ENCODE measurements at places on chromosomes 5 and 9.

GRCh38 chr5:746258-746761 lies 38.2 kb downstream of the ZDHHC11B start:
- no peak for DNase-seq

DNA sequence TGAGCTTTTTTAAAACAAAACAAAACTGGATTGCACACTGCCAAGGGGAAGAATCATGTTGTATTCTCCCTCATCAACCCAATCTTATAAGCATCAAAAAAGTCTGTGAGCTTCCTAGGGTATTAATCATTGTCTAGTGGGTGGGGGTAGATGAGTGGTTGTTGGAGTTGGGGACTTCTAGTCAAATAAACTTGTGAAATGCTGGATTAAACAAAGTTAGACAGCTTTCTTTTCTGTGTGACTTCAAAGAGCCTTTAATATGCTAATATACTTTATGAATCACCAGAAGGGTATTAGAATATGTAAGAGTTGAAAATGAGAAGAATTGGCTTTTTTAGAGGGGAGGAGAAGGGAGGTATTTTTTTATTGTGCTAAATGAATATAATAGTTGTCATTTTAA lies 87.7 kb downstream of the GALNT10 start:
- no peak for DNase-seq

DNA sequence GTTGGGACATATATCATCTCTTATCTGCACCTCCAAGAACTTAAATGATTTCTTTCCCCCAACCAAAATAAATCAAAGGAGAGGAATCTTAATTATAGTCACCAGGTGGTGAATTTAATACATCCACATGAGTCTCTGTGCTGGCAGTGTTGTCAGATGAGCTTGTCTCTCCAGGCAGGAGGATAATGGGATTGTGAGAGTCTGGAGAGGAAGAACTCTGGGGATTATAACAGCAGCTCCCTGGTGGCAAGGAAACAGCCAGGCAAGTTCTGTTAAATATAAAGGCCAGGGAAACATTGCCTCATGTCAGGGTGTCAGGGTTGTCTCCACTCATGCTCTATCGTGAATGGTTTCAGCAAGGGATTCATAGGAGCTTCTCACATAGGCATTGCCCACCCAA lies 80.8 kb downstream of the TLR4 start:
- no peak for DNase-seq

- no peak for DNase-seq
These were observed 332.6 kb upstream of the PDE4D start for GRCh38 chr5:60226128-60226527.

DNA sequence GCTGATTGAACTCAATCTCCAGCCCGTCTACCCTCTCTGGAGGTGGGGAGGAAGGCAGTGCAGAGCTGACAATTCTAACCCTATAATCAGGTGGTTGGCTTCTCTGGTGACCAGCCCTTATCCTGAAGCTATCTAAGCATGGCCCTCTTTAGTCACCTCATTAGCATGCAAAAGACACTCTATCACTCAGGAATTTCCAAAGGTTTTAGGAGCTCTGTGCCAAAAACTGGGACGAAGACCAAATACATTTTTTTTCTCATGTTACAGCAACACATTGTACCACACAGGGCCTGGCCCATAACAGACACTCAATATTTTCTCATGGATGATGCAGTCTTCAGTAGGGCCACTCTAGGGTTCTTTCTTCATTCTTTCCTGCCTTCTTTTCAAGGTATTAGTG lies 118.8 kb upstream of the VLDLR start:
- DNase-seq: no peak

- DNase-seq: no peak
These were observed 102.4 kb downstream of the ROR2 start for GRCh38 chr9:91847581-91848091.

- DNase-seq: no peak
These were observed 43.2 kb downstream of the BARX1 start for GRCh38 chr9:93911801-93912554.

DNA sequence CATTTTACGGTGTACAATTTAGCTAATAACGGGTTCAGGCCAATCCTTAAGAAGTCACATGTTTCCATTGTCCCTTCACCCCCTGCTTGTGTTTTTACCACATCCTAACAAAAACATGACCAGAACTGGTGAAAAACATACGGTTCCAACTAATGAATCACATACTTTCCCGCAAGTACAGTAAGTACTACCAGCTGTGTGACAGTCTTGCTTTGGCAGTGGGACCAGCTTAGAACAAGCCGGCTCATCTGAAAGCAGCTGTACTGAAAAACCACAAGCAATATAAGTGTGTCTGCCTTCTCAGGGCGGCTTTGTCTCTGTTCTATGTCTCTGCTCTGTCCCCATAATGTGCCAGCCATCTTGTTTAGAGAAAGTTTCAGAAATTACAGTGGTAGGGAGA lies 242.5 kb downstream of the BNC2 start:
- no peak for DNase-seq

DNA sequence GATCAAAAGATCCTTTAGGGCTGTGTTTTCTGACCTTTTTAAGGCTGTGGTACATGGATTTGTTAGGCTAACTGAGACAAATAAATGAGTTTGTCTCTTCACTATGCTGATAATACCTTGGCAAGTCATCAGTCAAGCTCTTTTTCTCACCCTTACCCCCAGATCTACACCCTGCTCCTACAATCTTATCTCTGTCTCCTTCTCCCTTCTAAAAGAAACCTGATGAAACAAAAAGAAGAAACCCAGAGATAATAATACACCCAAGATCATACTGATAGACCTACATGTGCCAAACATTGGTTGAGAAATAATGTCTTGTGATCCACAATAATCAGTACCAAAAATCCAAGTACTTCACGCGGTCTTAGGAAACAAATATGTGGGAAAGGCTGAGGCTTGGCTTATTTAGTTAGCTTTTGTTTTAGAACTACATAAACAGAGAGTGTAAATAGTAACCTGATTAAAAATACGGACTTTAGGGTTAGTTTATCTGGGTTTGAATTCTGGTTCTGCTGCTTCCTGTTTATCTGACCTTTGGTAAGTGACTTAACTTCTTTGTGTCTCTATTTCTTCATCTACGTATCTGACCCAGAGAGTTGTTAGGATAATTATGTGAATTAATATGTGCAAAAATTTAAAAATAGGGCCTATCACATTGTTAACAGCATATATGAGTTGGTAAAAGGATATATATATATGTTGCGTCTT lies 24.8 kb upstream of the PDCD1LG2 start:
- DNase-seq: no peak

DNA sequence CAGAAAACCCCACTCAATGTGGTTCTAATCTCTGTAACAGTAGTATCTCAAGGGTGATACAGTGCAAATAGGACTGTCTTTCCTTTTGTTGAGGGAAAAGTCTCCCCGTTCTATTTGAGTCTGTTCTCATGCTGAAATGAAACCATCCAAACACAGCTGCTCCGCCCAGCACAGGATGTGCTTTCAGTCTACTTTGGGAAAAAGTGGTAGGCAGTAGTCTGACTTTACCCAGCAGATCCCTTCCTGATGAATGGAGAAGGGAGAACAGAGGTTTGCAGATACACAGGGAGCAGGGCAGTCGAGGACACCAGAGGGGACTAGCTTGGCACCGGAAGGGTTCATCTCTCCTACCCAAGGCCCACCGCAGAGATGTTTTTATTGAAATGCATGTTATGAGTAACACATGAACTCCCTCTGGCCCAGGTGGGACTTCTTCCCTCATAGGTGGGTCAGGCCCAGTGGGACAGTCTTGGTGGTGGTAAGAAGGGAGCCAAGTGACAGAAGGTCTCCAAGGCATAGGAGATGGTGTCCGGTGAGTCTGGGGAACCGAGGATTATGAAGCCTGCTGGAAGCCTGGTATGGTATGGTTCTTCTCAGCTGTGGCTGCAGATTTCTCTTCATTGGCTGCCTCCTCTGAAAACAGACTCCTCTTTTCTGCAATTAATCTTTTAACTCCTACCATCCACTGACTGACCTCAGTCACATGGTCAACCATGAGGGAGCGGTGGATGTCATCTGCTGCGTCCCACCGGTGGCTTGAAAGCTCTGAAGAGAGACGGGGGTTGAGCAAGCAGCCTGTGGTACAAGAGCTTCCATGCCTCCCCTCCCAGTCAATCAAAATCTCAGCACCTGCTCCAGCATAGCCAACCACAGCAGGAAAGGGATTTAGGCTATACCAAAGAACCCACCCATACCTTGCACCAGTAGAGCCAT lies 3.0 kb downstream of the EIF4EBP3 start:
- no peak for DNase-seq

DNA sequence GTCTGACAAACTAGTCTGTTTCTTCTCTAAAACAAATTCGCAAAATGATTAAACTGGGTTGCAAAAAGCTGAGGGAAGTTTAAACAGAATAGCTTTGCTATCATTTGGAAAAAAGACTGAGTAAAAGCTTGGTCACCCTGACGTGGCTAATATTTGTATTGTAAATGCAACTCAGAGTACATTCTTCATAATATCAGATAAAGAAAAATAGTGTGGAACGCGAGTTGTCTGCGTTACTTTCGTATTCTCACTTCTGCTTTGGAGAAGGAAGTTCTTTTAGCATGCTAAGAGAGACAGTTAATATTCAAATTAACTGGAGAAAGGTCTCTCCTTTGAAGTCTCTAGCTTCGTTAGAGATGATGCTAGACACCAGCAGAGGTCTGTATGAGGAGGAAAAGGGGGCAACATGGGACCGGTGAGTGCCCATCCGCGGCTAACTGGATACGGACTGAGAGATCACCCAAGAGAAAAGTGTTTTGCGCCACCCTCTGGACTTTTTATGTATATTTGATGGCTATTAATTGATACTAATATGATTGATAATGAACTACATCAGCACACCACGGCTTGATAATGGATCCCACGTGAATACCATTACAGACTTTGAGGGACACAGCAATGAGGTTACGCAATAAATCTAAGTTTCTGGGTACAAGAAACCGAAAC lies 2.9 kb upstream of the CNTRL start:
- no peak for DNase-seq

GRCh38 chr5:88193896-88194295 lies 74.7 kb downstream of the TMEM161B start:
- DNase-seq: no peak

GRCh38 chr9:70192707-70193106 lies 66.1 kb upstream of the SMC5 start:
- no peak for DNase-seq

- DNase-seq: no peak
These were observed 24.2 kb downstream of the ANP32B start for GRCh38 chr9:98007251-98007928.

- DNase-seq: no peak
These were observed 43.0 kb upstream of the CDH12 start for GRCh38 chr5:22896152-22896551.

DNA sequence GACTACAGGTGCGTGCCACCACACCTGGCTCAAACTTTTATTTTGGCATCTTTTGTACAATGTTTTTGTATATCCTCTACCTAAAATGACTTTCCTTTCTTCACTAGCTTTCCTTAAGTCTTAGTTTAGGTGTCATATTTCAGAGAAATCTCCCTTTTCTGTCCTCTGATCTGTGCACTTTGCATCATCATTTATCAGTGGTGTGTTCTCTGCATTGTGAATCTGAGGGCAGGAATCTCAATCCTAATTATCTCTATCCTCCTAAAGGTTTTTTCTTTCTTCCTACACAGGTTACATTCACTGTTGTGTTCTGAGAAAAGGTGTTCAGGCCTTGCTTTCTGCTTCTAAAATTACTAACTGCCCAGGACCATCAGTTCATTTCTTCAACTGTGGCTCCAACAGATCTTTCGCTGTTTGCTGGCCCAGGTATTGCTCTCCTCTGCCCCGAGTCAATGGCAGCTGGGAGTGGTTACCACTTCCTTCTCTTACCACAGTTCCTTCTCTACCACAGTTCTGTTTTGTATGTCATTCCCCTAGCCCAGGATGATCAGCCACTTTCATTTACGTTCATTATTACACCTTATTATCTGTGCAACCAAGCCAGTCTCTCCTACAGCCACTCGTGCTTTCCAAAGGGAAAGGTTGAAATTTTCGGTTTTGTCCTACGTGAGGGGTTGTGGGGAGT lies 14.0 kb downstream of the TGFBR1 start:
- no peak for DNase-seq

DNA sequence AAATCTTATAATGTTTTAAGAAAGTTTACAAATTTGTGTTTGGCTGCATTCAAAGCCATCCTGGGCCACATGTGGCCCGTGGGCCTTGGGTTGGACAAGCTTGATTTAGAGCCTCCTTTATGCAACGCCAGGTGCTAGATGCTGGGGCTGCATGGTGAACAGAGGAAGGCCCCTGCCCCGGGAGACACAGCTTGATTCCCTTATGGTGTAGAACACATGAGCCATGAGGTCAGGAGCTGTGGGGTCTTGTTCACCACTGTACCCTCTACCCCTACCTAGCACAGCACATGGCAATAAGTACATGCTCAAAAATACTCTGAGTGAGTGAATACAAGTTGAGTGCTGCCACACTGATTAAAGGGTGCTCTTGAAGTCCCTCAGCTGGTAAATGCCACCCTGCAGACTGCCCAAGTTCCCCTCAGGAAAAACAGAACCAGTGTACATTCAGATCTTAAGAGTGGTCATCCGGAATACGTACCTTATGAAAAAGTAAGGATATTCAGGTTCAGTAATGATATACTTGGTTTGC lies 71.9 kb downstream of the ARRDC3 start:
- DNase-seq: no peak

DNA sequence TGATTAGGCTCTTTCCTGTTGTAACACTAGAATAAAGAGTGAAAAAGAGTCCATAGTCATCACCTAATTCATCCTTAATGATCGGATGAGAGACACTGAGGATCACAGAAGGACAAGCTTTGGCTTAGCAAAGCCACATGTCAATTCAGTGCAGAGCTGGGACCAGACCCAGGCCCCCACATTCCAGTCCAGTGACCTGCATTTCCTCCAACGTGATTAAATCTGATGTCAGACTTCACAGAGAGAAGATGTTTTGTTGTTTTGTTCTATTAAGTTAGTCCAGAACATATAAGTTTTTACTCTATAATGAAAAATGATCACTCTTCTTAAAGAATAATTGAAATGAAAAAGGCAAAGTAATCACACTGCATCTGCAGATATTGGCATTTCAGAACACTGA lies 377.9 kb upstream of the PAPPA start:
- no peak for DNase-seq

DNA sequence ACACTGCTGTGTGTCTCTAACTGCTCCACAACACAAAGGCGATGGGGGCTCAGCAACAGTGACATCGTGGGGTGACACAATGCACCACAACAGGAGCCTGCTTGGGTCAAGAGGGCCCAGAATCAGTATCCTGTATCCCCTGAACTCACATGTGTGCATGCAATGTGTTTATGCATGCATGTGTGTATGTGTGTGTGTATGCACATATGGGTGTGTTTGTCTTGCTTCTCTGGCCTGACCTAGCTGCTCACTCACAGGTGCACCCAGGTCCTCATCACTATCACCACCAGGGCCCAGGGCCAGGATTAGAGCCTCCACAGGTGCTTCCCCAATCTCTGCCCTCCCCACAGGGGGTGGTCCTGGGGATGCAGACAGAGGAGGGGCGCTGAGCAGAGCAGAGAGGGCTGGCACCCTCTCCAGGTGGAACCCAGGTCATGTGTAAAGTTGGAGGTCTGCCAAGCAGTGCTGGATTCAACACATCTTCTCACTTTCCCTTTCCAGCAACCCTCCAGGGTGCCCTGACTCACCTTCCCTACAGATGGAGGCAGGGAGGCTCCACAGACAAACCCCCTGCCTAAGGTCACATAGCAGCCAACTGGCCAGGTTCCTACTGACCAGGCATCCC lies 18.1 kb upstream of the ZNF484 start:
- no peak for DNase-seq

Measured in GOT3 (cell line).